ENCODE measurements at places on chromosomes 16 and 17.

- DNase-seq, result no peak
These were observed 2.1 kb downstream of the MPO start for GRCh38 chr17:58278661-58279015.

GRCh38 chr17:11461993-11462548 is 136.2 kb upstream of the DNAH9 start:
- no peak for DNase-seq

GRCh38 chr17:68792042-68792685 is 163.0 kb downstream of the ABCA8 start:
- DNase-seq, result no peak

GRCh38 chr17:27315322-27315721 is 21.4 kb downstream of the WSB1 start:
- DNase-seq, result no peak

DNA sequence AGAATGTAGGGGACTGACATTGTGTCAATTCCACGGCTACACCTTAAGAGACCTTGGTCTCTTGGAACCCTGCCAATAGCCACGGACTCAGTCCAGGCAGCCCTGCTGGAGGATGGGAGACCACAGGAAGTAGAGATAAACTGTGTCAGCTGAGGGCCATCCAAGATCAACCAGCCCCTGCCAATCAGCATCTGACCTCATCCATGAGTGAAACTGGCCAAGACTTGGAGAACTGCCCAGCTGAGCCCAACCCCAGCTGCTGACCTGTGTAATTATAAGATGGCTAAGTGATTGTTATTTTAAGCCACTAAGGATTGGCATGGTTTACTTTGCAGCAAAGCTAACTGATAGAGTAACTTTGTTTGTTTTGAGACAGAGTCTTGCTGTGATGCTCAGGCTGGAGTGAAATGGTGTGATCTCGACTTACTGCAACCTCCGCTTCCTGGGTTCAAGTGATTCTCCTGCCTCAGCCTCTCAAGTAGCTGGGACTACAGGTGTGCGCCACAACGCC is 13.3 kb upstream of the YWHAE start:
- no peak for DNase-seq

GRCh38 chr16:48446534-48446920 is 61.3 kb upstream of the SIAH1 start:
- DNase-seq, result no peak

DNA sequence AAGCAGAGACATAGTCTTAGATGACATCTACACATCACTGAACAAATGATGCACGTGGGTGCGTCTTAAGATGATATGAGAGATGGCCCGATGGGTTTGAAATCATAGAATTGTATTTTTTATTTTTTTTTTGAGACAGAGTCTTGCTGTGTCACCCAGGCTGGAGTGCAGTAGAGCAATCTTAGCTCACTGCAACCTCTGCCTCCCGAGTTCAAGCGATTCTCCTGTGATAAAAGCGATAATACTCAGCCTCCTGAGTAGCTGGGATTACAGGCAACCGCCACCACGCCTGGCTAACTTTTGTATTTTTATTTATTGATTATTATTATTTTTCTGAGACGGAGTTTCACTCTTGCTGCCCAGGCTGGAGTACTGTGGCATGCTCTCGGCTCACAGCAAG is 5.3 kb downstream of the ST6GALNAC1 start:
- no peak for DNase-seq

DNA sequence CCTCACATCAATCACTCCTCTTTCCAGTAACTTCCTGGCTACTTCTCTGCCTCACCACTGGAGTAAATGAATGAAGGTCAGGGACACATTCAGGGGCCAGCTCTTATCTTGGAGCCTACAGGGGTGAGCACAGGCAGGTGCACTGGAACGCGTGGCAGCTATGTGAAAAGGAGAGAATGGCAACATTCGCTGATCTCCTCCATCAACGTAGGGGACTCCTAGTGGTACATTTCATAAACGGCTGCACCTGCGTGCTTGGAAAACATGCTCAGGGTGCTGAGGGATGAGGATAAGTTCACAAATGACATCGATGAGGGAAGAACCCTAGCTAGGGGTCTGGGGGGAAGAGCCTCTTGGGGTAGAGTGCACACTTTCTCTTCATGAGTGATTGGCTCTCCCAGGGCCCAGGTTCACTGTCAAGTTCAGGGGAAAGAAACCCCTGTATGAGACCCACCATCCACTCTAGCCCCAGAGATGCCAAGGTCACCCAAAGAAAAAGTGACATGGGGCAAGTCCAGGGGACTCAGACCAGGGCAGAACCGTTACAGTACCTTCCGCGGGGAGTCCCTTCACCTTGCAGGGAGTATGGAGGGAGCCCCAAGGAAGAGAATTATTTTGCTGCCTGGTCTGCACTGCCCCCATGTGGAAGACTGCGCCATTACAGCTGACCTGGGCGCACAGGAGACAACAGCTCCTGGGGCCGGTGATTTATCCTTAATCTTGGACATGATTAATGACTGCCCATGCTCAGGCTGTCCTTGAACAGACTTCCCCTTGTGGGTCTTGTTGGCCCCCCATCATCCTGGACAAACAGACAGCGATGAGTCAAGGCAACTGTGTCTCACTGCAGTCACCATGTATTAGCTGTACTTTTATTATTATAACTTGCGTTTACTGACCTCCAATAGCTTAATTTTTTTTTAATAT is 30.1 kb downstream of the VAC14 start:
- DNase-seq, result no peak

DNA sequence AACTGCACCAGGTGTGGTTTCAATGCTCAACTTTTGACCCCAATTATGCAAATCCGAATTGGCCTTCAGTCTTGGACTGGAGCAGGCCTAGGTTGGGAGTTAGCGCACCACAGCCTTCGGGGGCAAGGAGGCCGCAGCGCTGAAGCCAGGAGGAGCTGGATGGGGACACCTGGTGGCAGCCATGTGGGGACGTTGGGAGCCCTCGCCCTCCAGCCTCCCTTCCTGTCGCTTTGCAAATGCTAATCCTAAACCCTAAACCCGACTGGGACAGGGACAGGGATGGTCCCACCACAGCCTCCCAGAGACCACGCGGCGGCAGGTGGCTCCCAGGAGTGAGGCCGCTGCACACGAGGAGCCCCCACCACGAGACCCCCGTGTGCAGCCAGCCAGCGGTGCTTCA is 58.7 kb downstream of the KLHDC4 start:
- no peak for DNase-seq

DNA sequence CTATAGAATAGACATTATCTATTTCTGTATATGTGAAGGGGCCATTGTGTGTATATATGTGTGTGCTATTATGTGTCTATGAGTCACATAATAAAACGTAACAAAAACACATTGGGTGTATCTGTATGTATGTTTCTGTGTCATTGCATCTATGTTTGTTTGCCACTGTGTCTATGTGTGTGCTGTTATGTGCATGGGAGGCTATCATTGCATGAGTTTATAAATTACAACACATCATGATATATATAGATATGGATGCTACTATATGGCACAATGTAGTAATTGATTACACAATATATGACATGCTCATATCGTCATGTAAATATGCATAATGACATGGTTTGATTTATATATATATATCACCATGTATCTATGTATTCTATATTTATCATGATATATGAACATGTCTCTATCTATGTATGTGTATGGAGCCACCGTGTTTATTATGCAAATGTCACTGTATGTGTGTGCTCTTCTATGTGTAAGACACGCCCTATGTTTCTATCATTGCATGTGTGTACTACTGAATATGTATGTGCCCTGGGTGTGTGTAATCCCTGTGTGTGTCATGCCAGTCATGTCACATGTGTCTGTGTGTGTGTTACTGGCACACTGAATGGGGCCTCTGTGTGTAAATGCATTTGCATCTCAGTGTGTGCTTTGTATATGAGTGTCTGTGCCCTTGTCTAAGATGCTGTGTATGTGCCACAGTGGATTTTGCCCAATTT is 1.4 kb upstream of the TSPOAP1 start:
- DNase-seq, result no peak

DNA sequence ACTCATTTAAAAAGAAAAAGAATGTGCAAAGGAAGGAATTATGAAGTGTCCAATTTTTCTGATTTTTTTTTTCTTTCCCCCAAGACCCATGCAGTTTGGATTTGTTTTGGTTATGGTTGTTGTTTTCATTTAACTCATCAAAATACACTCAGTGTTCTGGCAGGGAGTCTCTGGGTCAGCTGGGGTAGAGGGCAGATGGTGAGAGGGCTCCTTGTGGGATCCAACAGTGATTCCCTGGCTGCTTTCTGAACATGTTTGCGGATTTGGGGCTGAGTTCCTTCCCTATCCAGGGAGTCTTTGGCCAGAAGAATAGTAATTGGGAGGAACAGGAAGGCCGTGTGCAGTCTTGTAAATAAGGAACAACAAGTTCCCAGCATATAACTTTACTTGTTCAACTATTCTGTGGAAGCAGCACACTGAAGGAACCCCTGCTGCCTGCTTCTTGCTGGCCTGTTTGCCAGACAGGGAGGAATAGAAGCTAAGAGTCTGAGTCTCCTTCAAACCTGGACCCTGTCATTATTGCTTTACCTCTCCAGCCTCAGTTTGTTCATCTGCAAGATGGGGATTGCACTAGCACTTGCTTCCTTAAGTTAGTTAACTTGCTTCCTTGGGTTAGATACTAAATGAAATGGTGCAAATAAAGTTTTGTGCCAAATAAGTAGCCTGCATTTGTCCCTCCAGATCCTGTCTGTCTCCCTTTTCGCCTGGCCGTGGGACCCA is 32.1 kb downstream of the C17orf67 start:
- no peak for DNase-seq

- DNase-seq, result no peak
These were observed 16.9 kb downstream of the CREBBP start for GRCh38 chr16:3863587-3863986.

- no peak for DNase-seq
These were observed 258.8 kb upstream of the CDH5 start for GRCh38 chr16:66107661-66108060.

Data from SW 1271 (cell line).